ENCODE measurements at places on chromosomes 2 and 18. TPM values are rescaled to one million over a fixed set of nuclear protein-coding genes. Genes with fewer than 3 reads are reported as not detected.

CFAP221 gene
- total RNA-seq, result not detected

ASXL3 gene
- not detected for total RNA-seq

MEIS1 gene
- total RNA-seq, result 2.3 TPM

IL37 gene
- total RNA-seq, result not detected

SAG gene
- not detected for total RNA-seq

MBOAT2 gene
- total RNA-seq, result 67.3 TPM

CRYGC gene
- total RNA-seq, result 0.52 TPM

MAP3K19 gene
- not detected for total RNA-seq

Measured in mammary epithelial cell (primary cell).